Kidney (tissue), 22 donors: ENCODE measurements at places on chromosomes 3 and 15.

GRCh38 chr3:31077826-31078225 is 183.4 kb upstream of the GADL1 start:
- DNase-seq, result no peak

DNA sequence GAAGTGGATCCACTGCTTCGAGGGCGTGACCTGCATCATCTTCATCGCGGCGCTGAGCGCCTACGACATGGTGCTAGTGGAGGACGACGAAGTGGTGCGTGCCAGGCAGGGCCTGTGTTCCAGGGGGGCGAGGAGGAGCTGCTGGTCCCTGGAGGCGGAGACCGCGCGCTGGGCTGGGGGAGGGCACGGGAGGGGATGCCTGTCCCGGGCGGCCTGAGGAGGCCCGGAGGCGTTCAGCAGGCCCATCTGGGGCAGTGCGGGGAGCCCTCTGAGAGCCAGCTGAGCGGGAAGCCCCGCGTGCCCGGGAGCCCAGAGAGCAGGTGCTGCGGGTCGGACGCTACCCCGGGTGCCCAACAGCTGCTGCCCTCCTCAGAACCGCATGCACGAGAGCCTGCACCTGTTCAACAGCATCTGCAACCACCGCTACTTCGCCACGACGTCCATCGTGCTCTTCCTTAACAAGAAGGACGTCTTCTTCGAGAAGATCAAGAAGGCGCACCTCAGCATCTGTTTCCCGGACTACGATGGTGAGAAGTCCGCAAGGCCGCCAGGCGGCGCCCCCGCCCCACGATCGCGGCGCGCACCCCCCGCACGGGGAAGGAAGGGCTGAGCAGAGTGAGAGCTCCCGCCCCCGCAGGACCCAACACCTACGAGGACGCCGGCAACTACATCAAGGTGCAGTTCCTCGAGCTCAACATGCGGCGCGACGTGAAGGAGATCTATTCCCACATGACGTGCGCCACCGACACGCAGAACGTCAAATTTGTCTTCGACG is 2.9 kb downstream of the GNAT1 start:
- DNase-seq, result peak; percentile 79

GRCh38 chr3:181578743-181579142 is 133.0 kb upstream of the SOX2 start:
- no peak for DNase-seq

GRCh38 chr15:55221090-55222011 is 24.6 kb upstream of the RSL24D1 start:
- no peak for DNase-seq

DNA sequence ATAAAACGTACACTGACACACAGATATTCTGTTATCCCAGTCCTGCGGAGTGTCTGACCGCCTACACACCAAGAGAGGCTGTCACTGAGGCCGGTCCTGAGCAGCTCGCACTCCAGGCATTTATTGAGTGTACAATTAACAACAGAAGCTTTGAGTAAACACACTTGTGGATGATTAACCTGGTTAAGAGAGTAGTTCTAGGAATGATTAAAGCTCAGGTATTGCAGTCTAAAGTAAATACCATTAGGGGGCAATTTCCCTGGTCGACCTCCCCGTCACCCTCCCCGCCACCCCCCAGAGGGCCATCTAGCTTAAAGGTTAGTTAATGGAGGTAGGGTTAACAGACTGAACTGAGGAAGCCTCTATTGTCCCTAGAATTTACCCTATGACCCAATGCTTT is 1278.5 kb downstream of the NSUN3 start:
- peak; percentile 84 for DNase-seq

DNA sequence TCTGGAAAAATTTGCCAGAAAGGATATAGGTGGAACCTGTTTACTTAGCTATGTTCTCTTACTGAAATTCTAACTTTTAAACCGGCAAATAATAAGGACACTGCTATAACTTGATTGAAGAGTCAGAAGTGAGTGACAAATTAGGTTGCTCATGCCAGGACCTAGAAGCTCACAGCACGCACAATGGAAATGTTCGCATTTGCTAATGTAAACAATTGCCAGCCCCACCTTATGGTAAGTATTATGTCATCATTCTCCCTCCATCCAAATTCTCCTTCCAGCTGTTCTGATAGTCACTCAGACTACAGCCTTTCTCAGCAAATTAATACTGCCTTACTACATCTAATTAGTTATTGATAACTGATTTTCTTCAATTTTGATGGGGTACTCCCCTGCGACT is 4.8 kb upstream of the STXBP5L start:
- no peak for DNase-seq

- DNase-seq, result peak; percentile 82
Measured at GRCh38 chr3:128278761-128279600, 125.7 kb downstream of the EEFSEC start.

GRCh38 chr15:41133454-41133853 is 17.4 kb upstream of the INO80 start:
- no peak for DNase-seq

- no peak for DNase-seq
Measured at GRCh38 chr3:155024006-155024638, 56.0 kb upstream of the MME start.

DNA sequence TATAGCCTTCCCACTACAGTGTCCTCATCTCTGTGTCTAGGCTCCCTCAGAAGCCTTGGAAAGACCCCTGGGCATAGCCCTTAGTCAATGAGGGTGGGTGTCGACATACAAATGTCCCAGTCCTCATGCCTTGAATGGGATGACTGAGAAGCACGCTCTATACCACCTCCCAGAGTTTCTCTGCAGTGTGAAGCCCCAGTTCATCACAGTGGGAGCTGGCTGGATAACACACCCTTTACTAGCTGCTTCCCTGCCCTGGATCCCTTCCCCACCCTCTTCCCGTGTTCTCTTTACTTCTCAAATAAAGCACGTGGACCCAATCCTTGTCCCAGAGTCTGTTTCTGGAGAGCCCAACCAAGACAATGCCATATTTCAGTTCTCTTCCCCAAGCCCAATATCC is 239.3 kb downstream of the VPS13C start:
- DNase-seq, result no peak

DNA sequence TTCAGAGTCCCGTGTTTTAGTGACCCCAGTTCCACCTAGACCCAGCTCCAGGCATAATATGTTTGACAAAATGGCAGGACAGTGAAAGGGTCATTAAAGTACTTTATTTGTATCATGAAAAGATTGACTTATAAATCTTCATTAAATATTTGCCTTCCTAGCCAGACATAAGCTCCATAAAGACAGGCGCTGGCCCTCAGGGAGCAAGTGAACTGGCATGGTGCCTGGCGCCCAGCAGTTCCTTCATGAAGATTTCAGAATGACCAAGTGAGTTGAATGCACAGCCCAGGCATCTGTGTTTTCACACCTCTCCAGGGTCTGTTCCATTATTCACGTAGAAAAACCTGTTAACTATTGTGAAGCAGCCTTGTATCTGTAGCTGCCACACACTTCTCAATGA is 166.2 kb downstream of the GAP43 start:
- DNase-seq, result no peak
